NCI-H460 (cell line): ENCODE measurements at places on chromosomes 1 and 21. TPM values are rescaled to one million over a fixed set of nuclear protein-coding genes. Genes with fewer than 3 reads are reported as not detected.

The ARTN gene
- total RNA-seq = 9.7 and 10.7 TPM in 2 replicates

The PLA2G2C gene
- not detected in 2 replicates for total RNA-seq

The FCRLA gene
- 0.17 and 0.20 TPM in 2 replicates for total RNA-seq

The EPHB2 gene
- total RNA-seq = 0.20 and 0.23 TPM in 2 replicates

The LRRIQ3 gene
- total RNA-seq = 2.1 and 2.6 TPM in 2 replicates

The FCRL4 gene
- total RNA-seq = not detected in 2 replicates

The FAM110D gene
- total RNA-seq = not detected in 2 replicates

The CLK2 gene
- total RNA-seq = 37.3 and 48.3 TPM in 2 replicates

The ST6GALNAC3 gene
- 0.67 and 0.87 TPM in 2 replicates for total RNA-seq

DNA sequence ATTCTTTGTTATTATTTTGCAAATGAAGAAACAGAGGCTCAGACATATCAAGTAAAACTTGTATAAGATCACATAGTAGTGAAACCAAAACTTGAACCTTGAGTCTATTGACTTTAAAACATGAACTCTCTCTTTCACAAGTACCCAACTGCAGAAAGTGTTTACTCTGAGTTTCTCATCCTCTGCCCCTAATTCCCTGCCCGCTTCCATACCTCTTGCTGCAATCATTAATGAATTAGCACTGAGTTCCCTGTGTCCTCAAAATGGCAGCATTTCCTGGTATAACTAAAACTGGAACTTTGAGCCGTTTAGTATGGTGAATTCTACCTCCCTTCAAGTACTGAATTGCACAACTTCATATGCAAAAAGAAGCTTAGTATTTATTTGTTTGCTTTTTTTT is 147.7 kb upstream of the DNAH14 start:
- DNase-seq = no peak

DNA sequence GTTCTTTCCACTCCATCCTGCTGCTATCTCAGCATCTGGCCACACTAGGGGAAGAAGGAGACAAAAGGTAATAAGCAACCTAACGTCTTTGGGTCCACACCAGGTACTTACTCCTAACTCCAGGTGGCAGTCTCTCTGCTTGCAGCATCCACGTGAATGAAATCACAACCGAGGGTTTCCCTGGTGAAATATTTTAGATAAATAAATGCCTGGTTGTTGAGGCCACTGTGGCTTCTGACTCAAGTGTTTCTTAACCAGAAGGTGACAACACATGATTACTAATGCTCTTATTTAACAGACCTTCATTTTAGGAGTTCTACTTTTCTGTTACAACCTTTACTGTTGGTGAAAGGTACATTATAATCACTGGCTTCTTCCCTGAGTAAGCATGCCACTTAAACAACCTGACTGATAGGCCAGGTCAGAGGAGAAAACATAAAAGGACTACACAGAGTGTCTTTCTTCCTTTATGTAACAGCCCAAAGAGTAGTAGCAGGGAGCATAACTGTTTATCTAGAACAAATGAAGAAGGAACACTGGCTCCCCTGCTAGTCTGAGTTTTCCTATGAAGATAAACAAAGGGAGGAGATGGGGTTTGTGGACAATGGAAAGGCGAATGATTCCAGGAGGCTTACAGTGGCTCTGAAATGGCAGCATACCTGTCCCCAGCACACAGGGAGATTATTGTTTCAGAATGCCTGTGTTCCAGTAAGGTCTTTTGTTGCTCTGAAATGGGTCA is 59.9 kb downstream of the SYT6 start:
- no peak for DNase-seq

GRCh38 chr21:16509476-16509875 is 779.7 kb downstream of the USP25 start:
- no peak for DNase-seq

DNA sequence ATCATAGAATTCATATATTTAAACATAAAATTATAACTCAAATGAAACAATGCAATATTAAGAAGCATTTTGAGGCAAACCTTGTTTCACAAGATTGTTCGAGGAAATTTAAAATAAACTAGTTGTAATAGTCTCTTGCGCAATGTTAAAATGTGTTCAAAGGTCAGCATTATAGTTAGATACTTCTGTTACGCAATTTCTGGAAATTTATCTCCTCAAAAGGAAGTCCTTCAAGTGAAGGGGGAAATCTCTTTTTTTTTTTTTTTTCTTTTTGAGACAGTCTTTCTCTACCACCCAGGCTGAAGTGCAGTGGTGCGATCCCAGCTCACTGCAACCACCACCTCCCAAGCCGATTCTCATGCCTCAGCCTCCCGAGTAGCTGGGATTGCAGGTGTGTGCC is 52.1 kb downstream of the FMO4 start:
- DNase-seq = no peak

DNA sequence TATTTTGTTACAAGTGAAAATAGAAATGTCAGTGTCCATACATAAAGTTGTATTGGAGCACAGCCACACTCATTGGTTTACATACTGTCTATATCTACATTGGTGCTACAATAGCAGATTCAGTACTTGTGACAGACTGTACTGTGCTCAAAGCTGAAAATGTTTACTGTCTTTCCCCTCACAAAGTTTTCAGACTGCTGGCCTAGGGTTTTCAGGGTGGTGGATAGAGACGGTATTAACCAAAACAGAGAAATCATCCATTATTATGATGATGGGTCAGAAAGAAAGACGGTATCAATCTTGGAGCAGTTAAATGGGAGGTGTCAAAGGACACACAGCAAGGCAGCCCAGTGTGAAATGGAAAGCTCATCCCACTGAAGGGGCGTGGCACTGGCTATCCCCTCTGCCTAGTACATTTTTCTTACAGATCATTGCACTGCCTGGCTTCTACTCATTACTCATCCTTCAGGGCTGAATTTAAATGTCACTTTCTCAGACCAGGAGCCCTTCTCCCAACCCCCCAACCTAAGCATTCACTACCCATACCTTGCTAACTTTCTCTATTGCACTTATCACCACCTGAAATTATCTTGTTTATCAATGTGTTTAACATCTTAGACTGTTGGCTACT is 10.2 kb downstream of the JAK1 start:
- DNase-seq = peak; percentile 53

- no peak for DNase-seq
Observed at GRCh38 chr1:164443166-164443565, 115.8 kb upstream of the PBX1 start.

DNA sequence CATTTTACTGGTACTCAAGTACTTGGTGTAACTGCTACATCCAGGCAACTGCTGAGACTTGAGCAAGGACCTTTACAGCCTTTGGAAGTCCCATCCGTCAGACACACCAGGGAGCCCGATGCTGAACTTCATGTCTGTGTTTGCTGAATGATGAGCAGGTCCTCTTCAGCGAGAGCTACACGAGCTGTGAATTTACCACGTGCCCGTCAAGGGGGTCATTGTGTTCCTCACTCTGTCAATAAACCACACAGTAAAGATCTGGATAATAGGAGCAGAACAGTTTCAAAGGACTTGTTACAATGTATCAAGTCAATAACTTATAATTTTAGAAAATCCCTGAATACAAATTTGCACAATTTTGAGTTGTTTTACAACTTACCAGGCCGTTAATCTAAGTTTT is 427.2 kb downstream of the KIF26B start:
- no peak for DNase-seq

DNA sequence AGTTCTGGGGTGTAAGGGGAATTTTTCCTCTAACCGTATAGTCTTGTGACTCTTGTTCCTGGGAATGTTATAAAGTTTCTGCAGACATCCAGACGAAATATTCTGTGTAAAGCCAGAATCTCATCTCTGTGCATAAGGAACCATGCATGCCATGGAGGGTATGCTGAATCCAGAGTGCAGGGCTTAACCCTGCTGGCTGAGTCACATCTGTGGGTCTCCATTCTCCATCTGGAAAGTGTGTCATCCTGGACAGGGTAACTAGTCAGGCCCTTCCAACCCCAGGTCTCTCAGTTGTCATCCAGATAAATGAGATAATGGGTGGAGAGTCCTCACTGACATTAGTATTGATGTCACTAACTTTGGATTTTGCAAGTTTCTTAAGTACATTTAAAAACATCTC is 48.8 kb downstream of the ATP5PO start:
- DNase-seq = no peak

- DNase-seq = no peak
Observed at GRCh38 chr1:30909365-30910068, 959 bp upstream of the SDC3 start.
